ENCODE measurements at places on chromosomes 1 and 21. TPM values are rescaled to one million over a fixed set of nuclear protein-coding genes. Genes with fewer than 3 reads are reported as not detected.

KANK4 gene
- 4.2 TPM for total RNA-seq

PRKCZ gene
- total RNA-seq, result 42.1 TPM

ZFP69 gene
- total RNA-seq, result 4.6 TPM

IPO9 gene
- 21.8 TPM for total RNA-seq

TRNP1 gene
- total RNA-seq, result 10.7 TPM

HPDL gene
- 0.50 TPM for total RNA-seq

SKI gene
- 37.7 TPM for total RNA-seq

TMEM79 gene
- 16.1 TPM for total RNA-seq

VCAM1 gene
- total RNA-seq, result not detected

SLC30A10 gene
- 0.07 TPM for total RNA-seq

KRTAP19-8 gene
- total RNA-seq, result not detected

KLHL21 gene
- 96.0 TPM for total RNA-seq

PKN2 gene
- 29.7 TPM for total RNA-seq

FAAH gene
- total RNA-seq, result 11.7 TPM

AQP10 gene
- total RNA-seq, result 0.14 TPM

DYNLT5 gene
- not detected for total RNA-seq

NUAK2 gene
- total RNA-seq, result 12.0 TPM

KCNJ15 gene
- total RNA-seq, result 11.6 TPM

LRRC8C gene
- 14.6 TPM for total RNA-seq

CELA3A gene
- not detected for total RNA-seq

DSCAM gene
- 0.28 TPM for total RNA-seq

TAS1R3 gene
- total RNA-seq, result 0.36 TPM

CAPN9 gene
- total RNA-seq, result not detected

SPRR1A gene
- total RNA-seq, result 9.5 TPM

HPCA gene
- total RNA-seq, result not detected

ILDR2 gene
- not detected for total RNA-seq

GRIK1 gene
- total RNA-seq, result not detected

MATN1 gene
- total RNA-seq, result not detected

VWA5B1 gene
- total RNA-seq, result not detected

SERPINC1 gene
- not detected for total RNA-seq

SPRR2A gene
- total RNA-seq, result 4.8 TPM

BATF3 gene
- total RNA-seq, result under 0.01 TPM

LCE1E gene
- total RNA-seq, result not detected

S100A3 gene
- total RNA-seq, result 2.1 TPM
